MCF 10A (cell line): ENCODE measurements at places on chromosomes 13 and 19.

- no peak for DNase-seq
Observed at GRCh38 chr13:41788552-41788951, 172.4 kb downstream of the VWA8 start.

DNA sequence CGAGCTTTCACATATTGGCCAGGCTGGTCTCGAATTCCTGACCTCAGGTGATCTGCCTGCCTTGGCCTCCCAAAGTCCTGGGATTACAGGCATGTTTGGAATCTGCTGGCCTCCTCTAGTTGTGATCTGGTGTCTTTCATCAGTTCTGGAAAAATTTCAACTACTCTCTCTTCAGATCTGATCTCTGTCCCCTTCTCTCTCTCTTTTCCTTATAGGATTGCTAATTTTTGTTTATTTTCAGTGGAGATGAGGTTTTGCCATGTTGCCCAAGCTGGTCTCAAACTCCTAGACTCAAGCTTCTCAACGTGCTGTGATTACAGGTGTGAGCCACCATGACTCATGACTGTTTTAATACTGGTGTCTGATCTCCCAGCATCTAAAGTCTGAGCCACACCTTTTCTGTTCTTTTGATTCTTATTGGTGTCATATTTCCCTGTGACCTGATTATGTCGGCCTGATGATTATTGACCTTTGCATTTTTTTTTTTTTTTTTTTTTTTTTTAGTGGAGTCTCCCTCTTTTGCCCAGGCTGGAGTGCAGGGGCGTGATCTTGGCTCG lies 10.4 kb upstream of the NANOS2 start:
- no peak for DNase-seq

GRCh38 chr19:52687684-52688083 lies 47.2 kb downstream of the ZNF611 start:
- no peak for DNase-seq

DNA sequence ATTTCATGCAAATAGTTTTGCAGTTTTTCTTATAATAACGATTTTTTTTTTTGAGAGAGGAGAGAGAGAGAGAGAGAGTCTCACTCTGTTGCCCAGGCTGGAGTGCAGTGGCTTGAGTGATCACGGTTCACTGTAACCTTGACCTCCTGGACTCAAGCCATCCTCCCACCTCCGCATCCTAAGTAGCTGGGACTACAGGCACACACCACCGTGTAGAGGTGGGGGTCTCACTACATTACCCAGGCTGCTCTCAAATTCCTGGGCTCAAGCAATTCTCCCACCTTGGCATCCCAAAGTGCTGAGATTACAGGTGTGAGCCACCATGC lies 26.8 kb upstream of the GJB6 start:
- DNase-seq, result no peak

DNA sequence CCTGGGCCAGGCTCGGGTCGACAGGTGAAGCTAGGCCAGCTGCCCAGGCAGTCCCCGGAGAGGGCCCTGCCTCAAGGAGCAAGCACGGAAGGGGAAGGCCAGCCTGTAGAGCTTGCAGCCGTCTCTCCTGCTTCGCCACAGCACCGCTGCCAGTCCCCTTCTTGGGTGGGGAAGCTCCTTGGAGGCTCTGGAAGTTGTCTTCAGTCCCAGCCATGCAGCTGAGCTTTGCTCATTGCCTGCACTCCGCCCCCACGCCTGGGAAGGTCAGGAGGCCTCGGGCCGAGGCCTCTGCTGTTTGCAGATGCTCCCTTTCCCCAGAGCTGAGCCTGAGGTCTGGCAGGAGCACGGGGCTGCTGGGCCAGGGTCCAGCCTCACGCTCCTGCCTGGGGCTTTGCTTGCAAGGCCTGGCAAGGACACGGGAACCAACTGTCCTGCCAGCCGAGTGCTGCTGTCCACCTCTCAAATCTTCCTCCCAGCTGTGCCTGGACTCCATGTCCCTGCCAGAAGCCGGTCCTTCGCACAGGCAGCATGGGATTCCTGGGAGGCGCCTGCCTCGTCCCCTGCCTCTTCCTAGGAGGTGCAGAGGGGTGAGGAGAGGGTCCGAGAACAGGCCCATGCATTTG lies 13.3 kb downstream of the PLEKHF1 start:
- DNase-seq, result no peak

DNA sequence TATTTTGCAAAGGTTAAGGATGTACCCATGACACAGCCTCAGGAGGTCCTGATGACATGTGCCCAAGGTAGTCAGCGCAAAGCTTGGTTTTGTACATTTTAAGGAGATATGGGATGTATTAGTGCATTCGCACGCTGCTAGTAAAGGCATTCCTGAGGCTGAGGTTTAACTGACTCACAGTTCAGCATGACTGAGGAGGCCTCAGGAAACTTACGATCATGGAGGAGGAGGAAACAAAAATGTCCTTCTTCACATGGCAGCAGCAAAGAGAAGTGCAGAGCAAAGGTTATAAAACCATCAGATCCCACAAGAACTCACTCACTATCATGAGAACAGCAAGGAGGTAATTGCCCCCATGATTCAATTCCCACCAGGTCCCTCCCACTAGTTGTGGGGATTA lies 1017.4 kb downstream of the EFNB2 start:
- DNase-seq, result no peak
